ENCODE measurements at places on chromosomes 16 and 17.

DNA sequence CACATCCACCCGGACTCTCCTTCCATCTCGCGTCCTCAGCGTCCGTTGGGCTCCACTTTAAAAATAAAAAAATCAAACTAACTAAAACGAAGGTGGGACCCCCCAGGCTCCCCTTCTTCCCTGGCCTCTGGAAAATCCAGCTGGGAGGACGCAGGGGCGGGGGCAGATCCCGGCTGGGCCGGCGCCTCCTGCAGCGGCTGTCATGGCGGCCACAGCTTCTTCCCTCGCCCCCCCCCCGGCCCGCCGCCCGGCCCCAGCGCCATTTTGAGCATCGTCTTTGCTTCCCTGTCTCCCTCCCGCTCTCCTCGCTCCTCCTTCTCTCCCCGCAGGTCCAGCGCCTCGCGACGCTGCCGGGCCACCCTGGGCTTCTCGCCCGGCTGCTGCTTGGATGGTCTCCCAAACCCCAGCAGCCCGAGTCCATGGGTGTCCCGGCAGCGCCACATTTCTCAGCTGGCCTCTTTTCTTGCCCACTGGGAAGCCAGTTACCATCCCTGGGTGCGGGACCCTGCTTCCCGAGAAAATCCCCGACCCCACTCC is 3.3 kb downstream of the HOXB2 start:
- DNase-seq = no peak

DNA sequence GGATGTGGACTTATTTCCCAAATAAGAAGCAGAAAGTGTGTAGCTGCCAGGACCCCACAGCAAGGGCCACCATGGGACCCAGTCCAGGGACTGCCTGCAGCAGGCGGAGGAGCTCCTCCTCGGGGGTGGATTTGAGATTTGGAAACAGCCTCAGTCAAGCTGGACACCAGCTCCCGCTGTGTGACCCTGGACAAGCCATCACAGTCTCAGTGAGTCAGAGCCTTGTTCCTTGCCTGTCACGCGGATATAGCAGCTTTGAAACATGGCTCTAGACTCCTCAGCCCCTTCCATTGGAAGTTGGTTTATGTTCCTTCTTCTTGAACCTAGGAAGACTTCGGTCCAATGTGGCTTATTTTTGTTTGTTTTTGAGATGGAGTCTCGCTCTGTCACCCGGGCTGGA is 12.5 kb upstream of the DPEP1 start:
- DNase-seq = no peak

DNA sequence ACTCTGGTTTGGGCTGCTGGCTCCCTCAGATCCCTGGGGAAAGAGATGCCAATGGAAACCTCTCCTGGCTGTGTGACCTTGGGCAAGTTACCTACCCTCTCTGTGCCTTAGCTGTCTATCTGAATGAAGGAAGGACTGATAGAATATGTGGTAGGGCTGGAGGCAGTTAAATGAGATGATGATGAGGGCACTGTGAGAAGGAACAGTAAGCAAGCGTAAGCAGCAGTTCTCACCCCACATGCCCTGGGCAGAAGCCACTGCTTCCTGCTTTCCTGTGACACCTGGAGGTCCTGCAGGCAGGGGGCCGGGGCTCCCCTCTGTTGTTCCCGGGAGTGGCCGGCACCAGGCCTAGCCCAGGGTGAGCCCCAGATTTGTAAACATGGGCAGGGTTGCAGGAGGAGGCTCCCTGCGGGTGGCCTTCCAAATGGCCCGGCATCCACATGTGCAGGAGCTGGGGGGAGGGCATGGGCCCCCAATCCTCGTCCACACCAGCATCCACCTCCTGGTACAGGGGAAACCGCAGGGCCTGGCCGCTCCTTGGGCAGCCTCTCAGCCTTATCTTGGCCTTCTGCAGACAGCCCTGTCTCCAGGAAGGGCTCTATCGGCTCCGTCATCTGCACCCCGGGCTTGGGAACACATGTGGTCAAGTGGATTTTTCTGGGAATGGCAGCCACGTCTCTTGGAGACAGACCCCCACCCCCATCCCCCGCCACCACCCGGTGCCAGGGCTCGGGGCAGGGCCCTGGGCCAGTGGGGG is 235.6 kb upstream of the GSE1 start:
- no peak for DNase-seq

DNA sequence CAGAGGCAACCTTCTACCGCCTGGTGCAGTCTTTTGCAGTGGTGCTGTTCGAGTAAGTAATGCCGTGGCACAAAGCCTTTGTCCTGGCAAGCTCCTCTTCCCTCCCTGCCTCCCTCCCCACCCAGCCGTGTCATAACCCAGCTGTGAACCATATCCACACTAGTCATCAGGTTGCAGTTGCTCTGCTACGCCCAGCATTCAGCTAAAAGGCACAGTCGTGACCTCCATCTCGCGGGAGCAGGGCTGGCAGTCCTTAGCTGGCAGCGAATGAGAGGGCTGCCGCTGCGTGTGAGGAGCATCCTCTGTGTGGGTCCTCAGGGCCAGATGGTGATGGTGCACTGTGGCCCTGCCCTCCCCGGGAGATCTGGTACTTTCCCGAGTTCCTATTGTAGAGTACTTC is 39.3 kb downstream of the CIBAR2 start:
- no peak for DNase-seq

All from cerebellar nuclear complex (tissue), 1 donor.